ENCODE measurements at places on chromosomes 16 and 17.

GRCh38 chr17:60153606-60154390 lies 4.0 kb downstream of the CA4 start:
- no peak for DNase-seq

DNA sequence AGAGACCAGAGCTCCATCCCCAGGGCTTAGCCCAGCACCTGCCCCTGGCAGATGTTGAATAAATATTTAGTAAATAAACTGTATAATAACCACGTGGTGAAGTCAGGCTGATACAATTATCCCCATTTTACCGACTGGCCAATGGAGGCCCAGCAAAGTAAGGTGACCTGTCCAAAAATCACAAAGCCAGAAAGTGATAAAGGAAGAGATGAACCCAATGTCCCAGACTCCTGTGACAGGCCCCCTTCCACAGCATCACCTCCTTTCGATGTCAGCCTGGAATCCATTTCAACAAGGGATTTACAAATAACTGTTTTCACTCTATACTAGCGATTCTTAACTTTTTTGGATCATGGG lies 5.5 kb downstream of the TVP23A start:
- DNase-seq = no peak

DNA sequence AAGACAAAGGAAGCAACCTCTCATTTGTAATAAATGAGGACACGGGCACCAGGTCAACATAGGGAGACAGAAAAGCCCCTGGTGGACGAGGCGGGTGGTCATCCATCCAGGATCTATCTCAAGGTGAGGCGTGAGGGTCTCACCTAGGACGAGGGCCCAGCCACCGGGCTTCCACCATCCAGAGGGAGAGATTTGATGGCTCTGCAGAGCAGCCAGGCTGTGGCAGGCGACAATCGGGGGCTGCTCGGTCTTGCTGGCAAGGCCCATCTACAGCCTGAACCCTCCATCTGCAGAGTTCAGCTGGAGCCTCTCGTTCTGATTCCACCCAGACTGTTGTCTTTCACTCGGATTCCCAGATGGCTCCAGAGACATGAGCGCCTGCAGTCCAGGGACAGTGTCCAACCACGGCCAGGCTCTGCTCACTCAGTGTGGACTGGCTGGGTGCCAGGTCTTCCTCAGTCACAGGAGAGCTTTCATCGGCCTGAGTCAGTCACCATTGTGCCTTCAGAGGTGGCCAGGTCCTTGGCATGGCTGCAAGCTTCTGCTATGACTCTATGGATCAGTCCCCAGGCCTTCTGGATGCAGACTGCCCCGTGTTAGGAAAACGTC lies 5.9 kb downstream of the LITAFD start:
- DNase-seq = no peak

- DNase-seq = no peak
Observed at GRCh38 chr16:80718480-80719220, 85.7 kb downstream of the CDYL2 start.

DNA sequence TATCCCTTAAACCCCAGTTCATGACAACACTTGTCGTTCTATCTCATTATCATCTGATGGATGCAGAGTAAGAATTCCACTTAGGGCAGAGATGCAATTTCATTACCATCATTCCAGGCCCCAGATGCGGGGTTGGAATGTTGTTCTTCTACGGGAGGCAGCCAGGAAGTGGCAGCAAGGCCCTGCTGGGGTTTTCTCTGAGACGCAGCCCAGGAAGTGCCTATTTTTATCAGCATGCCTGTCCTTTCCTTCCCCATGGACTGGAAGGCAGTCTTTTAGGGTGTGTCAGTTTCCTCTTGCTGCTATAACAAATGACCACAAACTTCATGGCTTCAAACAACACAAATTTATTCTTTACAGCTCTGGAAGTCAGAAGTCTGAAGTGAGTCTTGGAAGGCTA lies 246.6 kb upstream of the DYNLRB2 start:
- DNase-seq = no peak

GRCh38 chr17:57537524-57538410 lies 207.3 kb downstream of the CCDC182 start:
- no peak for DNase-seq

Data from activated T-helper 1 cell treated with anti-CD3 and anti-CD28 coated beads, Interleukin-2, amount 50 U/mL, for 16 hours (primary cell).